NCI-H1930 (cell line): ENCODE measurements at places on chromosomes 4 and X.

- no peak for DNase-seq
Measured at GRCh38 chr4:119733431-119733830, 104.8 kb upstream of the PDE5A start.

DNA sequence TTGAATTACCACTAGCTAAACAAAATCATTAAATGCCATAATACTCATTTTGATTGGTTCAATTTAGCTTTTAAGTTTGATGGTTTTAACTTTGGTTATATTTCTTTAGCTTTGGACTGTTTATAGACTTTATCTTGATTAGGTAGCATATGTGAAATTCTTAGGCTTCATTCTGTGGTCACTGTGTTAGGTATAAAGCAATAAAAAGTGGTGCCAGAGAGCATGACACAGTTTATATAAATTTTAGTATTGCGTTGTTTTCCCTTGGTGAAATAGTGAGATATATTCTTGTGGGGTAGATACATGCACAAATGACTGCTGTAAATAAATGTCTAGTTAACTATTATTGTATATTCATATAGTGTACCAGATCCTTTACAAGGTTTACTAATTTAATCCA lies 474.2 kb upstream of the GRID2 start:
- DNase-seq, result no peak

DNA sequence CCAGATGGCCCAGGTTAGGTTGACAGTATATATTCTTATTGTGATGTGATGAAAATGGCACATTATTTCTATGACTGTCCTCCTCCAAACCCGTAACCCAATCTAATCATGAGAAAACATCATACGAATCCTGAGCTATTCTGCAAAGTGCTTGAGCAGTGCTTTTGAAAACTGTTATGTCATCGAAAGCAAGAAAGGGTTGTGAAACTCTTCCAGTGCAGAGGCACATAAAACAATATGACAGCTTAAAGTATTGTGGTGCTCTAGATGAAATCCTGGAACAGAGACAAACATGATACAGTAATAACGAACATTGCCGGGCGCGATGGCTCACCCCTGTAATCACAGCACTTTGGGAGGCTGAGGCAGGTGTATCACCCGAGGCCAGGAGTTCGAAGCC lies 1648.0 kb downstream of the STIM2 start:
- DNase-seq, result no peak

- no peak for DNase-seq
Measured at GRCh38 chrX:107454302-107454701, 4.8 kb downstream of the FRMPD3 start.

GRCh38 chrX:38820751-38821150 lies 19.5 kb downstream of the MID1IP1 start:
- DNase-seq, result no peak
